ENCODE measurements at places on chromosomes 3 and 15. TPM values are rescaled to one million over a fixed set of nuclear protein-coding genes. Genes with fewer than 3 reads are reported as not detected.

Gene SAMMSON
- not detected for total RNA-seq

Gene CCR9
- not detected for total RNA-seq

Gene PP2D1
- total RNA-seq, result not detected

Gene GOLGA8O
- total RNA-seq, result 0.27 TPM

Gene NDUFB5
- total RNA-seq, result 52.3 TPM

Gene MAGI1
- 3.7 TPM for total RNA-seq

Gene IL17RB
- total RNA-seq, result 1.1 TPM

Gene VEPH1
- 0.13 TPM for total RNA-seq

Gene XCR1
- not detected for total RNA-seq

Gene STRIT1
- not detected for total RNA-seq

Gene NANOGP8
- total RNA-seq, result not detected

Gene CRTC3
- total RNA-seq, result 25.7 TPM

Gene PRTG
- 11.0 TPM for total RNA-seq

Gene DOCK3
- total RNA-seq, result 0.39 TPM

Gene NEK10
- total RNA-seq, result 0.88 TPM

Gene UNC13C
- not detected for total RNA-seq

Measured in A549 treated with CORT108297 at 1 μM for 4 hours (cell line).